Globus pallidus (tissue), 1 donor: ENCODE measurements at places on chromosomes 7 and 10.

- no peak for DNase-seq
Observed at GRCh38 chr7:157675427-157675927, 338.7 kb downstream of the DNAJB6 start.

DNA sequence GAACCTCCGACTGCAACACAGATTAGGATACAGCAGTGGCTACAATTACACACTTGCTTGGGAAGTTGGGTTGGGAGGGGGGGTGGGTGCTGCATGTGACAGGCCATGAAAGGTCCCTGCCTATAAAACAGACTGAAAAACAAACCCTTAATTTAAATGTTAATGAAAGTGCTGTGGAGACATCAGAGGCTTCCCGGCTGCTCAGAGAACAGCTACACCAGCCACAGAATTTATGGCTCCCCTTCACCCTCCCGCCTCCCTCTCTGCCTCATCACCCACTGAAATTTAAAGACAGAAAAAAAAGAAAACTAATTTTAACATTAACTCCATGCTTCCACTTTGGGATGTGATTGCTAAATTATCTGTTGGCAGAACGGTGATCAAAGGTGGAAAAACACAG is 34.7 kb downstream of the FBXW4 start:
- no peak for DNase-seq

DNA sequence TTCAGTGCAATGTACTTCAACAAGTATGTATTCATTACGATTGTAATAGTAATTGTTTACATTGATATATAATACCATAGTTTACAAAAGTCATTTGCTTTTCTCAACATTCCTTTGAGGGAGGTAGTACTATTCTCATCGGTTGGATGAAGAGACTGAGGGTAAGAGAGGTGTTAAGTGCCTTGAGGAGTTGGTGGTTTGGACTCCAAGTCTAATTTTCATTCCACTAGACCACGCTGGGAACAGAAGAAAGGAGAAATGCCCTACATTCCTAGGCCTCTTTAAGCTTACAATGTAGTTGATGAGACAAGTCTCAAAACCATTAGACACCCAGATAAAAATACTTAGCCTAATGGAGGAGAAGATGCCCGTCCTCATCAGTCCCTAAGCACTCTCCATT is 28.6 kb downstream of the CDK1 start:
- DNase-seq = no peak

GRCh38 chr10:79358811-79359210 is 11.5 kb downstream of the PPIF start:
- no peak for DNase-seq

DNA sequence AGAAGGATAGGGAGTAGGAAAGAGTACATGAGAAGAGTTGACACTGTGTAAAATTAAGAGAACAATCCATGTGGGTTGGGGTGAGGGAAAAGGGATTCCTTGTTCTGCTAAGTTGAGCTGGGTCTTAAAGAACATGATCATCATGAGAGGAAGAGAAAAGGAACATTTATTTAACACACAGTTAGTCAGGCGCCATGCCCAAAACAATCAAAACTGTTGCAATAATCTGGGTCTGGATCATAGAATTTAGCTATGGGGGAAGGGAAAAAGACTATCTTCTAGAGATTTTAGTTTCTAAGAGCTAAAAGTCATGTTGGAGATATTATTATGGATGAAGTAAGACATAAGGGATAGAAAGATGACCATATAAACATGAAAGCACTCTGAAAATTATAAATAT is 178.9 kb downstream of the SEM1 start:
- DNase-seq = no peak

- DNase-seq = no peak
Observed at GRCh38 chr7:42956062-42956461, 23.9 kb downstream of the MRPL32 start.

- no peak for DNase-seq
Observed at GRCh38 chr7:130293521-130293920, 560 bp downstream of the CPA4 start.

GRCh38 chr10:44183667-44184632 is 200.9 kb downstream of the CXCL12 start:
- no peak for DNase-seq

DNA sequence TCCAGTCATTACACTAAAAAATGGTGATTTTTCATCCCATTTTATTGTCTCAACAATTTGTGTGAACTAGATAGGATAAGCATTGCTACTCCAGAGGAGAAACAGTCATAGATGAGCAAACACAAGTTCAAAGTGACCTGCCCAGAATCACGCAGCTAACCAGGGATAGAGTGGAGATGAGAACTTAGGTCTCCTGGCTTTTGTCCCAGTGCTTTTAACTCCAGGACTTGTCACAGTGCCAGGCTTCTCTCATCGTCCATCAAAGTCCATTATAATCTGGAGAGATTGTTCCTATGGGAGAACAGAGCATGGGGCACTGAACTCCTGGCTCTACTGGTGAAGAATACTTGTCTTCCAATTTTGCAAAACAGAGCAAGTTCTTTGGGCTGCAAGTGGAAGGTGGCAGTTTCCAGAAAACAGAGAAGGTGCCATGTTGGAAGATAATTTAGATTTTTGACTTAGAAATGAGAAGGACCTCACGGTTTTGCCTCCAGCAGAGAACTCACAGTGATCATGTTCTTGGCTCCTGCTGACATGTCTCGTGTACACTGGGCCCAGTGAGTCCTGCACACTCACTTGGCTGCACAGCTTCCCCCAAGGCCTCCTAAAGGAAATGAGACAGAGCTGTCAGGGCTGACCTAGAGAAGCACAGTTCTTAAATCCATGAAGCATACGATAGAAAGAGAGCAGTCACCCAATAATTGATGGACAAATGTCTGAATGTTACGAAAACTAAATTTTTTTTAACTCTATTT is 322.9 kb upstream of the NRP1 start:
- no peak for DNase-seq

DNA sequence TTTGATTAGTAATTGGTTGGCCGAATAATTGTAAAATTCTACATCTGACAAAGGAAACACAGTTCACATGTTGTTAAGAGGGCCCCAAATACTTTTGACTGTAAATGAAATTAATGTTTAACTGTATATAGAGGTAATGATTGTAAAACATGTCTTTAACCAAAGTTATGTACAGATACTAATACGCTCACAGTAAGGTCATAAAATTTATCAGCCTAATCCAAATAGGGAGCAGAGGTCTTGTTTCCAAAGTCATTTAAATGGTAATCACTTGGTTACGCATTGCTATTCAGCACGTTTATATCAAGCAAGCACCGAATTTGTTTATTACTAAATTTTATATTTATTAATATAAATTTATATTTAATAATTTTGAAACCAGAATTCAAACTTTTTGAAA is 1.4 kb downstream of the PHYHIPL start:
- DNase-seq = no peak

DNA sequence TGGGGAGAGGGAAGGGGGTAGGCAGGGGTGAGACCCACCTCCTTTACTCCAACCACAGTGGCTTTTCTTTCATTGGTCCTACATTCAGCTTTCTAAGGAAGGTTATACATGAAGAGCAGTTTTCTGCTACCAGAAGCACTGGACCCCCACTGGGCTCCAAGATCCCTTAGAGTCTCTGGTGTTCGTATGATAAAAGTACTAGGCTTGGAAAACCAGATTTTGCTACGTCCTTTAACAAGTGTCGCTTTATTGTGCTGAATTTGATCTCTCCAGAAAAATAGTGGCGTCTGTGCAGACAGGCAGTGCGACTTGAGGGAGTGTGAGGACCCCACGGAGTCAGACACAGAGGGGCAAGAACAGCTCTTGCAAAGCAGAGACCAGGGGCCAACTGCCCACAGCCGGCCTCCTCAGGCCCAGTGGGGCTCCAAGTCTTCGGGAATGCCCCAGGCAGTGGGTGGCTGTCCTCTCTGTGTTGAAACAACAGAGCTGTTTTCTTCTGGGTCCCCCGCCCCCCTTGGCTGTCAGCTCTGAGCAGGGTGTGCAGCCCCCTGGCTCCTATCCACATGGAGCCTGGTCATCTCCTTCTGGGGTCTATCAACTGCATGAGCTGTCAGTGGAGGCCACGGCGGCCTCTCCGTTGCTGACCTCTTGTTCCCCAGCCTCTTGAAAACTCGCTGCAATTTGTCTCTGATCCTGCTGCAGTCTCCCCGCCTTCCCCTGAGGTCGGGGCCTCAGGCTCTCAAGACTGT is 333.2 kb downstream of the RPS24 start:
- DNase-seq = no peak

GRCh38 chr7:74395745-74396311 is 57.9 kb upstream of the GTF2IRD1 start:
- DNase-seq = no peak

DNA sequence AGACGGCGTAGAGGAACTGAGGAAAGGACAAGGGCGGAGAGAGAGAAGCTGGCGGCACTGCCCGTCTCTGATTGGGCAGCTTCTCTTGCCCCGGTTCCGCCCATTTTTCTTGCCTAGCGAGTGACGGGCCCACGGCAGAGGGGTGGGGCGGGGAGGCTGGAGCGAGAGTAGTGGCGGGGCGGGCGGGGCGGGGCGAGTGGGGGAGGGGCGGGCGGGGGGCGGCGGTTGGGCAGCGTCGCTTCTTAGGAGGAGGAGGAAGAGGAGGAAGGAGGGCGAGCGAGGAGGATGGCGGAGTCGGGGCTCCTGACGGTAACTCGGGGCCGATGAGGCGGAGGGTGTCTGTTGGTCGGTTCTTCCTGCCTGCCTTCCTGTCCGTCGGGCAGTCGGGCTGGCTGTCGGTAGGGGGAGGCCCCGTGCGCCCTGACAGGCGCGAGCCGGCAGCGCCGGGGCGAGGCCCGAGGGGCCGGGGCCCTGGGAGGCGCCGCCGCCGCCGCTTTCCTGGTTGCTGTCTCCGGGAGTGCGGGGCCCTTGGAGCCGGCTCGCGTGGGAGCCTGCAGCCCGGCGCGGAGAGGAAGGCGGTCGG is at the start of gene SHOC2:
Gene SHOC2, plus strand, starts transcription at position 256 of the 583 bp plus-strand sequence. CDS start 44,755 bp downstream, outside the sequence.
- no peak for DNase-seq

DNA sequence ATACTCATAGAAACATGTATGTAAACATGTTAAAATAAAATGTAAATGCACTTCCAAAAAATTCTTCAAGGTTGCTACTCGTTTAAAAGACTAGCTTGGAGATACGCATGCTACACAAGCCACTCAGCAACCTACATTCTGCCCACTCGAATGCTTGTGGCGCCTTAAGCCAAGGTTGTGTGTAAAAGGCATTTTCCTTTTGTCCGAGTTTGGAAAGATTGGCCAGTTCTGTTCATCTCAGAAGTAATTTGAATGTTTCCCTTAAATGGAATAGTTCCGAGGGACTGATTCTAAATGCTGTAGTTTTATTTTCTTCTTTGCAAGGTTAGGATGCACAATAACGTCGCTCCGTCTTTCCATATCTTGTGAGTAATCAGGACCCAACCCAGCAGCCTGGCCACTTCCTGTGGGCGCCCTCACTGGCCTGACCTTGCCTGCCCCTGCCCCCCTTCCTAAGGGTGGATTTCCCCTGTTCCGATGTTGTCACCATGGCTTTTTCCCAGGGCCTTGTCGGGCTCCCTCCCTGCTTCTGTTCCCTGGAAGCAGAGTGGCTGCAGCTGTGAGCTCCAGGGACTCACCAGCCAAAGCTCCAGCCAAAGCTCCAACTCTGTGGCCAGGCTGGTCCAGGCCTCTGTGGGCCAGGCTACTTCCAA is 70.6 kb downstream of the PTPRE start:
- DNase-seq = peak; percentile 89

DNA sequence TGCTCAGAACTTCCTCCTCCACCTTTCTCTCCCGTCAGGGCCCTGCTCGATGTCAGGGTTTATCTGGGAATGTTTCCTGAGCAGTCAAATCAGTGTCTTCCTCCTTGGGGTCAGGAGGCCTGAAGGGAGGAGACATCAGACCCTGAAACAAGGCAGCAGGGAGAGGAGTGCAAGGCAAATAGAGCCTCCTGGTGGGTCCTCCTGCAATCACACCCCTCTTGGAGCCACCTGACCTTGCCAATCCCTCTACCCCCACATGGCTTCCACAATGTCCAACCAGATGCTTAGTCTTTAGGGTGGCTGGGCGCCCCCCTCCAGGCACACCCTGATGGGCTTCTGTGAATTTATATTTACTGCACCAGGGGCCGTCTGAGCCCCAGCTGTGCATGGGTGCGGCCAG is 12.2 kb downstream of the GPR26 start:
- no peak for DNase-seq

GRCh38 chr10:10270126-10271050 is 747.3 kb upstream of the CELF2 start:
- DNase-seq = no peak

- no peak for DNase-seq
Observed at GRCh38 chr10:67771200-67771599, 66.8 kb downstream of the DNAJC12 start.

GRCh38 chr10:125014086-125014830 is 72.3 kb downstream of the ZRANB1 start:
- no peak for DNase-seq

GRCh38 chr10:72034040-72034499 is 54.3 kb downstream of the SPOCK2 start:
- DNase-seq = no peak

GRCh38 chr7:139813151-139813550 is 15.9 kb upstream of the TBXAS1 start:
- no peak for DNase-seq

- no peak for DNase-seq
Observed at GRCh38 chr10:49385939-49386922, 9.7 kb downstream of the DRGX start.

DNA sequence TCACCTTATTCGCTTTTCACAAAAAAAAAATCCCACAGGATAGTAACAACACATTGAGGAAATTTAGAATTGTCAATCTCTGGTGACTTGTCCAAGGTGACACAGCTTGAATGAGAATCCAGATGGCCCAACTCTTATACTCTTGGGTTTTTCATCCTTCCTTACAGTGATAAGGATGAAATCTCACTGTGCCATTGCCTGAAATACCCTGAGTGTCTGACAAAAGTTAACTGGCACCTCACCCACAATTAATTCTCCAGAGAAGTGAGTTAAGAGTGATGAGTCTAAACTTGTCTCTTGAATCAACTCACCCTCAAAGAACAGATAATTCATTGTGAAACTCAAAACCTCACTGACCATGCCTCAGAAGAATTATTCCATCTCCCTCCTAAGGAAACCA is 18.9 kb downstream of the CHRM2 start:
- DNase-seq = no peak

GRCh38 chr10:123607386-123607785 is 58.8 kb upstream of the GPR26 start:
- no peak for DNase-seq

DNA sequence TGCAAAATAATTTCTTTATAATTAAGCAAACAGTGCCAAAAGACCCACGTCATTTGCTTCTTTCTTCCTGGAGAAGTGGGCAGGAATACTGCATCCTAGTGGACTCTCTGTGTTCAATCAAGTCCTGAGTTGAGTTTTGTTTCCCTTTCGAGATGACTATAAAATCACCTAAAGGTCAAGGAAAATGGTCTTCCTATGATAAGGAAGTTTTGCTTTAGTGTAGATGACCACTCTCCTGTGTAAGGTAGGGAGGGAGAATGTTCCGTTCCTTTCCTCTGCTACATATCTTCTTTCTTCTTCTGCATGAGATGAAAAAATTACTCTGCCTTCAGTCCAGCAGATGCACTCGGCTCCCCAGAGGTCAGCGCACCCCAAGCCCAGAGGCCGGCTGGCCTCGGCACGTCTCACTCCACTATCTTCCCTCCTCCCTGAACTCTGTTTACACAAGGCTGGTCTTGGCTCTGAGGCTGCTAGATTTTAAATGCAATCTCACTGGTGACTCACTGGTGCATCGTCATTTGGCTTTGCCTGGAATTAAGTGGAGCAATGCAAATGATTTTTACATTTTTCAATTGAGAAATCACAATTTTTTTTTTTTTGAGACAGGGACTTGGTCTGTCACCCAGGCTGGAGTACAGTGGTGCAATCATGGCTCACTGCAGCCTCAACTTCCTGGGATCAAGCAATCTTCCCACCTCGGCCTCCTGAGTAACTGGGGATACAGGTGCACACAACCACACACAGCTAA is 18.6 kb upstream of the VDAC2 start:
- no peak for DNase-seq
